ENCODE measurements at places on chromosomes 3 and 15.

DNA sequence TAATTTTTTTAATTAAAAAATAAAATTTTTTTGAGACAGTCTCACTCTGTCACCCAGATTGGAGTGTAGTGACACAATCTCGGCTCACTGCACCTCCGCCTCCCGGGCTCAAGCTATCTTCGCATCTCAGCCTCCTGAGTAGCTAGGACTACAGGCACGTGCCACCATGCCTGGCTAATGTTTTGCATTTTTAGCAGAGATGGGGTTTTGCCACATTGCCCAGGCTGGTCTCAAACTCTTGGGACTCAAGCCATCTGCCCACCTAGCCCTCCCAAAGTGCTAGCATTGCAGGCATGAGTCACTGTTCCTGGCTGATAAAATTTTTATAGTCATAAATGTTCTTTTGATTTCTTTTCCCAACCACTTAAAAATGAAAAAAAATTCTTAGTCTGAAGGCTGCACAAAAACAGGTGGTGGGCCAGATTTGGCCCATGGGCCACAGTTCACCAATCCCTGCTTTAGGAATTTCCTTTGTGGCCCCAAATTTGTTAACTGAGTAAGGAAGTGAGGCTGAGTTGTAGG is 9.2 kb downstream of the UBA5 start:
- no peak for DNase-seq
- H3K4me1 ChIP-seq, result peaks cover 23% of the 10 kb centered on the region
- H3K27ac ChIP-seq, result no peak overlapping the region
- H3K36me3 ChIP-seq, result peaks cover 4% of the 10 kb centered on the region

DNA sequence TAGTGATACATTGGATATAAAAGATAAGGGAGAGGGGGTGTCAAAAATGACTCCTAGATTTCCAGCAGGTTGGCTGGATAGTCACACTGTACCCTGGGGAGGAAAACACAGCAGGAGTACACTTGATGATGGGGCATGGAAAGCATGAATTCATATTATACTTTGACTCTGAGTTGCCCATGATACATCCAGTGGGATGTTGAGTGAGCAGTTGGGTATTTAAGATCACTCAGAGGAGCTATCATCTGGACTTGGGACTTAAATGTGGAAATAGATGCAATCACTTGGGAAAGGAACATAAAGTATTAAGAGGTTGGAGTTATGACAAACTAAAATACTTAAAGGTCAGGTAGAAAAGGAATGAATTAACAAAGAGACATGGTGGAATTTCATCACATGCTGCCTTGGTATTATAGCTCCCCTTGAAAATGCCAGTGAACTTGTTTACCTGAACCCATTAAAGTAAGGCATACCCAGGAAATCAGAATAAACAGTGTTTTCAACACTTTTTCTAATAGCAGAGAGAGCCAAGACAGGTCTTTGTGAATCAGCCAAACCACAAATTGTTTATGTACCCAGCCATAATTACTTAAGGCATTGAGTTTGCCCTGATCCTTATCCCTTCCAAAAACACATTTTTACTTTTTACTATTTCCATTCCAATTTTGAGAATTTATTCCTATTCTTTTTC is 49.9 kb upstream of the ABI3BP start:
- H3K36me3 ChIP-seq, result no peaks in the 10 kb centered on the region
- DNase-seq, result no peak
- no peaks in the 10 kb centered on the region for H3K4me1 ChIP-seq
- no peaks in the 10 kb centered on the region for H3K27me3 ChIP-seq
- no peak overlapping the region for H3K4me3 ChIP-seq
- no peak overlapping the region for H3K27ac ChIP-seq

DNA sequence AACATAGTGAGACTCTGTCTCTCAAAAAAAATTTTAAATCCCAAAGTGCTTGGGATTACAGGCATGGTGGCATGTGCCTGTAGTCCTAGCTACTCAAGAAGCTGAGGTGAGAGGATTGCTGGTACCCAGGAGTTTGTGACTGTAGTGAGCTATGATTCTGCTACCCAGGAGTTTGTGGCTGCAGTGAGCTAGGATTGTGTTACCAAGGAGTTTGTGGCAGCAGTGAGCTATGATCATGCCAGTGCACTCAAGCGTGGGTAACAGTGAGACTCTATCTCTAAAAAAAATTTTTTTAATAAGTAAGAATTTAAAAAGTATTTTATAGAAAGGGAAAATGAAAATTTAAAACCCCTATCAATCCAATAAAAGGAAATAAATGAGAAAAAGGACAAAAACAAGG is 69.5 kb downstream of the FAIM start:
- no peak for DNase-seq
- no peaks in the 10 kb centered on the region for H3K4me1 ChIP-seq
- no peak overlapping the region for H3K4me3 ChIP-seq
- H3K36me3 ChIP-seq, result peaks cover 16% of the 10 kb centered on the region
- H3K27ac ChIP-seq, result no peak overlapping the region

GRCh38 chr15:100940767-100941379 is 21.7 kb downstream of the LRRK1 start:
- H3K27ac ChIP-seq, result no peak overlapping the region
- H3K27me3 ChIP-seq, result no peaks in the 10 kb centered on the region
- H3K4me1 ChIP-seq, result no peaks in the 10 kb centered on the region
- no peaks in the 10 kb centered on the region for H3K36me3 ChIP-seq
- no peak for DNase-seq
- no peak overlapping the region for H3K4me3 ChIP-seq

- peaks cover 17% of the 10 kb centered on the region for H3K4me1 ChIP-seq
- no peak for DNase-seq
- no peaks in the 10 kb centered on the region for H3K27me3 ChIP-seq
- H3K36me3 ChIP-seq, result no peaks in the 10 kb centered on the region
- H3K4me3 ChIP-seq, result no peak overlapping the region
- no peak overlapping the region for H3K27ac ChIP-seq
Measured at GRCh38 chr3:54572197-54572895, 355.5 kb downstream of the LRTM1 start.

DNA sequence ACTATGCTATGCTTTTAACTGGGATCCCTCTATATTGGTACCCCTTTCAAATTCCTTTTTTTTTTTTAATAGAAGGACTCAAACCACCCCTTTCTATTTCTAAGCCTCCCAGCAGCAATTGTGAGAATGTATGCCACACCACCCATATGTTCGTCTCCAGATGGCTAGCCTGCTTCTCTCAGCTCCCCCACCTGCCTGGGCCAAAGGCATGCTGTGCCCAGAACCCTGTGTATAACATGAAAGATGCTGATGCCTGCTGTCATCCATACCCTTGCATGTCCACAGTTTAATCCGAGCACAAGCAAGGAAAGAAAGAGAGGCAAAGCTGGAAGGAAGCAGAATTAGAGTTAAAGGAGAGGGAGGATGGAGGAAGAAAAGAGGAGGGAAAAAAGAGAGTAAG is 159.5 kb upstream of the CNTN6 start:
- no peaks in the 10 kb centered on the region for H3K36me3 ChIP-seq
- no peak overlapping the region for H3K4me3 ChIP-seq
- no peak for DNase-seq
- H3K27ac ChIP-seq, result no peak overlapping the region
- H3K27me3 ChIP-seq, result peaks cover 1% of the 10 kb centered on the region
- no peaks in the 10 kb centered on the region for H3K4me1 ChIP-seq

DNA sequence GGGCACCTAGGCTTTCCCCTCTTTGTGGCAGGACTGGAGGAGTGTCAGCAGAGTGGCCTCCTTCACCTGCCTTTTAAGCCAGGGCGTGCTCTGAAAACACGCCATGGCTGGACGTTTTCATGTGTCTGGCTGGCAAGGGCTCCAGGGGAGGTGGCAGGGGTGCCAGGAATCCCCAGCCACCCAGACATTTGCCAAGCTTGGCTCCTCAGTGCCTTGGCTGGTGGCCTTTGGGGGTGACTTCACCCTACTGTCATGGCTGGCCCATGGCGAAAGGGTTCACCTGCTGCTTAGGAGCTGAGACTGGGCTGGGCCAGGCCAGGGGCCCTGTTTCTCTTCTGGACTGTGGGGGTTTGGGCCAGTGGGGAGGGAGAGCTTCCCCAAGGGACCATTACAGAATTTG is 17.6 kb downstream of the KLF13 start:
- H3K27me3 ChIP-seq, result peaks cover 10% of the 10 kb centered on the region
- no peak overlapping the region for H3K4me3 ChIP-seq
- no peak for DNase-seq
- no peaks in the 10 kb centered on the region for H3K36me3 ChIP-seq
- peaks cover 39% of the 10 kb centered on the region for H3K4me1 ChIP-seq
- H3K27ac ChIP-seq, result no peak overlapping the region

DNA sequence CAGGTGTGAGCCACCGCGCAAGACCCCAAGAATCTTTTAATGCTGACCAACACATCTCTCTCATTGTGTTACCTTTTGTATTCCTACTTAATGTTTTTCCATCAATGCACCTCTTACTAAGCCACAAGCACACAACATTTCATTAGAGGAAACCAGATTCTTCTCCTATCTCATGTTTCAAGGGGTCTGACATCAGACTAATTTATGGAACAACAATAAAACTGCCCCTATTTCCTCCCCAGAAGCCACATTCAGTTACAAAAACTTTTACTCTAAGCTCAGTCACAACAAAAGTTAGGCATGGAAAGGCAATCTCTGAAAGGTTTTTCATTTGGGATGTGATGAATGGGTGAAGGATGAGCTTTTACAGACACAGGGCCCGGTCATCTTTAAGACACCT is 251.8 kb downstream of the MAGI1 start:
- H3K36me3 ChIP-seq, result no peaks in the 10 kb centered on the region
- peaks cover 8% of the 10 kb centered on the region for H3K4me1 ChIP-seq
- H3K4me3 ChIP-seq, result no peak overlapping the region
- H3K27ac ChIP-seq, result no peak overlapping the region

DNA sequence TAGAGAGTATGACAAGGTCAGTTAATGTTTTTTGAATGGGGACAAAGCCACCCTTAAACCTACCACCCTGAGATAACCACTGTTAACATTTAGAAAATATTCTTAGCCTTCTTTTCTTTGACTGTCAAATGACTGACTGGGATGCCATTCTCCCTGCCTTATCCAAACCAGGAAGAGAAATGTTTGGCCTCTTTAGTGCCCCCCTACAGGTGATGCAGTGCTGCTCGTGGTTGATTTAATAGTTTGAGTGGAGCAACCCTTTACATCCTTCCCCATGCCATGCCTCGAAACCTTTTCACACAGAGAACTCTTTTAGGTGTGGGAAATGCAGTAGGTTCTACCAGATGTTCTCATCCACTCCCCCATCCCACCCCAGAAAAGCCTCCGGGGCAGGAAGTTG is 38.7 kb upstream of the UMPS start:
- no peaks in the 10 kb centered on the region for H3K27me3 ChIP-seq
- H3K27ac ChIP-seq, result no peak overlapping the region
- H3K4me1 ChIP-seq, result peaks cover 3% of the 10 kb centered on the region

- H3K4me1 ChIP-seq, result no peaks in the 10 kb centered on the region
- no peaks in the 10 kb centered on the region for H3K36me3 ChIP-seq
- H3K4me3 ChIP-seq, result no peak overlapping the region
- no peak overlapping the region for H3K27ac ChIP-seq
- H3K27me3 ChIP-seq, result peaks cover 3% of the 10 kb centered on the region
Measured at GRCh38 chr3:28745916-28746617, 397.4 kb upstream of the AZI2 start.

- no peak overlapping the region for H3K4me3 ChIP-seq
- DNase-seq, result no peak
- H3K27ac ChIP-seq, result no peak overlapping the region
- no peaks in the 10 kb centered on the region for H3K36me3 ChIP-seq
- H3K27me3 ChIP-seq, result peaks cover 2% of the 10 kb centered on the region
Measured at GRCh38 chr15:39499681-39500080, 81.2 kb upstream of the THBS1 start.

DNA sequence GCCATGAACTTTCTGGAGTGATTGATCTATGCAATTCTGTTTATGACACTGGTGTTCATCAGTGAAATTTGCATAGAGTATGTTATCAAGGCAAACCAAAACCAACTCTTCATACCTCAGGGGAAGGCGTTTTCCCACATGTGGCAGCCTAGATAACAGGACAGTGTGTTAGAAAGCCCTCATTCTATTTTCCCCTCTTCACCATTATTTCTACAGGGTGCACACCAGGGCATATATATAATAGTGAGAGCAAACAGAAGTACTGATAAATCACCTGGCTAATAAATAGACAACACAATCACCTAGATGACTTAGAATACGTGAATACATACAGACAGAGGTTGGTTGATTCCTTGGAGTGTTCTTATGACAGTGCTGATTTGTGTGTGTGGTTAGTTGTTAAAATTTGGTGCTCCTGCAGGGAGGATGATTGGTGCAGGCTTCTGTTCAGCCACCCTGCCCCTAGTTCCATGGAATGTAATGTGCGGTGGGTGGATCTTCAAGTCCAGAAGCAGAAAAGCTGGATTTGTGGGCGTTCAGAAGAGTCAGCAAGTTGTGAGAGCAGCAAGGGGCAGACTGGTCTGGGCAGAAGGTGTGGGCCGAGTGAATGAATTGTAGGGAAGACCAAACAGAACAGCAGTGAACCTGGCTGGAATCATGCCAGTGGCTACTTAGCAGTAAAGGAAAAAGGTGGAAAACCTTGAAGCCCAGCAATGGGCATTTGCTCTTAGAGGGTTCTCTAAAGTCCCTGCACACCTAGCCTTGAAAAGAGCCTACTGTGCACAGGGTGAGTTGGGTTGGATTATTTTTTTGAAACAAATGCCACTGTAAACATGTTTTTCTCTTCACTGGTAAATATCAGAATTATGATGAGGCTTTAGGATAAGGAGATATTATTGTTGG is 11.7 kb upstream of the RARRES1 start:
- no peak for DNase-seq
- H3K27me3 ChIP-seq, result peaks cover 5% of the 10 kb centered on the region
- H3K27ac ChIP-seq, result no peak overlapping the region
- peaks cover 2% of the 10 kb centered on the region for H3K36me3 ChIP-seq
- no peaks in the 10 kb centered on the region for H3K4me1 ChIP-seq
- H3K4me3 ChIP-seq, result no peak overlapping the region

DNA sequence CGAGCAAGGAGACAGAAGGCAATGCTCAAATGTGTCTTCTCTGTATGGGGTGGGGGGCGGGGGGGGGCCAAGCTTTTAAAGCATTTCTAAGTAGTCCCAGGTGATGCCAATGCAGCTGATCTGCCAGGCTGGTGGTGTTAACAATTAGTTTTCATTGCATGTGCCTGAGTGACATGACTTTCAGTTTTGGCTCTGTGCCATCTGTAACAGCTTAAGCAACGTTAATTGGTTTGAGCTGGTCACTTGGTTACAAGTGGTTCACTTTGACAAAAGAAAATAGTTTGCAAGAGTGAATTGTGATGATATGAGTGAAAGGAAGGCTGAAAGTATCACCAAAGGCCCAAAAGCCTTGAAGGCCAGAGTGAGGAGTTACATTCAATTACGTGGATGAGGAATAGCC is 26.4 kb upstream of the LRIG1 start:
- H3K36me3 ChIP-seq, result no peaks in the 10 kb centered on the region
- H3K4me3 ChIP-seq, result no peak overlapping the region
- no peak for DNase-seq
- H3K27ac ChIP-seq, result no peak overlapping the region
- H3K4me1 ChIP-seq, result no peaks in the 10 kb centered on the region
- H3K27me3 ChIP-seq, result peaks cover 2% of the 10 kb centered on the region

- H3K4me1 ChIP-seq, result no peaks in the 10 kb centered on the region
- no peak overlapping the region for H3K4me3 ChIP-seq
- no peak overlapping the region for H3K27ac ChIP-seq
- H3K27me3 ChIP-seq, result no peaks in the 10 kb centered on the region
Measured at GRCh38 chr3:156483426-156483825, 71.5 kb downstream of the SSR3 start.

- H3K36me3 ChIP-seq, result peaks cover 19% of the 10 kb centered on the region
- H3K27ac ChIP-seq, result no peak overlapping the region
- DNase-seq, result no peak
- no peaks in the 10 kb centered on the region for H3K27me3 ChIP-seq
Measured at GRCh38 chr3:170092907-170093306, 55.1 kb downstream of the GPR160 start.
